ENCODE measurements at places on chromosomes 3 and 15.

GRCh38 chr3:151331696-151332095 is 2.3 kb upstream of the P2RY13 start:
- H3K27ac ChIP-seq, result peak overlapping the region; percentile 72
- H3K27me3 ChIP-seq, result no peaks in the 10 kb centered on the region
- DNase-seq, result no peak
- no peaks in the 10 kb centered on the region for H3K4me1 ChIP-seq
- H3K36me3 ChIP-seq, result no peaks in the 10 kb centered on the region

GRCh38 chr3:10574101-10574620 is 68.8 kb upstream of the ATP2B2 start:
- no peak for DNase-seq
- H3K4me1 ChIP-seq, result no peaks in the 10 kb centered on the region
- H3K27ac ChIP-seq, result no peak overlapping the region
- H3K27me3 ChIP-seq, result no peaks in the 10 kb centered on the region
- no peaks in the 10 kb centered on the region for H3K36me3 ChIP-seq

DNA sequence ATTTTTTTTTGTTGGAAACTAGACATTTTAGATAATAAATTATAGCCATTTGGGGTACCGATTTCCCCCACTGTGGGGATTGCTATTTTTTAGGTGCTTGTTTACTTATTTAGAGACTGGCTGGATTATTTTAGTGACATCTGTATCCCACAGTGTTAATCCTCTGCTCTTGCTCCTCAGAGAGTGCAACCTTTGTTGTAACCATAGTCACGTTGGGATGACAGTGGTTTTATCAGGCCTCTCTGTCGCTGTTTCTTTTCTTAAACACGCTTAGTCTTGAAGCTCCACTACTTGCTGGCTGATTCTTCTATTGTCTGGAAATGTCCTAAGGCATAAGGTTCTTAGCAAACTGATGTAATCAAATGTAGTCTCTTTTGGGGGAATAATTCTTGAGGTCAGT is 451.6 kb upstream of the SEMA6D start:
- no peaks in the 10 kb centered on the region for H3K4me1 ChIP-seq
- H3K27me3 ChIP-seq, result no peaks in the 10 kb centered on the region
- no peak overlapping the region for H3K27ac ChIP-seq
- no peak overlapping the region for H3K4me3 ChIP-seq
- H3K36me3 ChIP-seq, result no peaks in the 10 kb centered on the region

DNA sequence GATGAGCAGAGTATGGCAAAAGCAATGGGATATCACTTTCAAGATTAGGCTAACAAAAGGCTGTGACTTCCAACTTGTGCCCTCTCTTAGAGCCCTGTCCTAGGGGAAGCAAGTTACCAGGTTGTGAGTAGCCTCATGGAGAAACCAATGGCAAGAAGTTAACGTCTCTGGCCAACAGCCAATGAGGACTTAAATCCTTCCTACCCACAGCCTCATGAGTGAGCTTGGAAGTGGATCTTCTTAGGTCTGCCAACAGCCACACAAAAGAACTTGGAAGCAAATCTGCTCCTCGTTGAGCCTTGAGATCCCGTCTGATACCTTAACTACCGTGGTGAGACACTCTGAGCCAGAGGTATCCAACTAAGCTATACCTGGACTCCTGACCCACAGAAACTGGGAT is 5.7 kb downstream of the NME9 start:
- no peak overlapping the region for H3K4me3 ChIP-seq

- H3K27me3 ChIP-seq, result no peaks in the 10 kb centered on the region
- H3K4me1 ChIP-seq, result peaks cover 8% of the 10 kb centered on the region
- no peaks in the 10 kb centered on the region for H3K36me3 ChIP-seq
- DNase-seq, result peak; percentile 43
- no peak overlapping the region for H3K27ac ChIP-seq
- H3K4me3 ChIP-seq, result no peak overlapping the region
Observed at GRCh38 chr3:150227839-150228238, 180.3 kb upstream of the TSC22D2 start.

GRCh38 chr3:58073301-58074108 is 65.3 kb downstream of the FLNB start:
- H3K4me1 ChIP-seq, result peaks cover 26% of the 10 kb centered on the region
- H3K27ac ChIP-seq, result no peak overlapping the region
- no peaks in the 10 kb centered on the region for H3K27me3 ChIP-seq
- H3K36me3 ChIP-seq, result peaks cover 20% of the 10 kb centered on the region

GRCh38 chr3:65402597-65402996 is 636.1 kb downstream of the MAGI1 start:
- H3K27ac ChIP-seq, result no peak overlapping the region
- no peaks in the 10 kb centered on the region for H3K27me3 ChIP-seq
- H3K4me1 ChIP-seq, result no peaks in the 10 kb centered on the region
- H3K36me3 ChIP-seq, result no peaks in the 10 kb centered on the region
- H3K4me3 ChIP-seq, result no peak overlapping the region

- no peaks in the 10 kb centered on the region for H3K27me3 ChIP-seq
- H3K4me3 ChIP-seq, result no peak overlapping the region
- DNase-seq, result peak; percentile 67
- peaks cover 94% of the 10 kb centered on the region for H3K4me1 ChIP-seq
Observed at GRCh38 chr15:91866971-91867372, 13.5 kb downstream of the SLCO3A1 start.

DNA sequence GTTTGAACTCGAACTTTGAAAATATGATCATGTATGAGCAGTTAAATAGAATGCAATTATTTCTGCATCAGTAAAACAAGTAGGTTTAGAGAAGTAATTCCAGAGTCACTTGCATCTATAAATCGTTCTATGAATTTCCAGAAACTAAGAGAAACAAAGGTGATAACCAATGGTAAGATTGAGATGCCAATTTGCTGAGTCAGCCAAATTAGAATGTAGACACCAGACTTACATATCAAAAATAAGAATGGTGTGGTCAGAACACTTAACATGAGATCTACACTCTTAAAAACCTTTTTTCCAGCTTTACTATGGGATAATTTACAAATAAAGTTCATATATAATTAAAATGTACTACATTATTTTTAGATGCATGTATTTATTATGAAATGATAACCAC is 1435.9 kb downstream of the OTOL1 start:
- H3K36me3 ChIP-seq, result no peaks in the 10 kb centered on the region
- no peak overlapping the region for H3K4me3 ChIP-seq
- no peak for DNase-seq
- no peaks in the 10 kb centered on the region for H3K27me3 ChIP-seq
- no peak overlapping the region for H3K27ac ChIP-seq

GRCh38 chr3:71307991-71308697 is 275.4 kb downstream of the FOXP1 start:
- H3K4me1 ChIP-seq, result no peaks in the 10 kb centered on the region
- no peak for DNase-seq
- H3K36me3 ChIP-seq, result no peaks in the 10 kb centered on the region
- no peaks in the 10 kb centered on the region for H3K27me3 ChIP-seq

GRCh38 chr15:95202569-95203349 is 971.4 kb downstream of the MCTP2 start:
- no peaks in the 10 kb centered on the region for H3K4me1 ChIP-seq
- H3K4me3 ChIP-seq, result no peak overlapping the region
- no peaks in the 10 kb centered on the region for H3K36me3 ChIP-seq
- H3K27ac ChIP-seq, result no peak overlapping the region
- no peaks in the 10 kb centered on the region for H3K27me3 ChIP-seq

GRCh38 chr15:48466820-48467219 is 135.6 kb downstream of the DUT start:
- H3K36me3 ChIP-seq, result peaks cover 99% of the 10 kb centered on the region
- no peak overlapping the region for H3K27ac ChIP-seq
- H3K4me1 ChIP-seq, result peaks cover 14% of the 10 kb centered on the region
- H3K27me3 ChIP-seq, result no peaks in the 10 kb centered on the region

DNA sequence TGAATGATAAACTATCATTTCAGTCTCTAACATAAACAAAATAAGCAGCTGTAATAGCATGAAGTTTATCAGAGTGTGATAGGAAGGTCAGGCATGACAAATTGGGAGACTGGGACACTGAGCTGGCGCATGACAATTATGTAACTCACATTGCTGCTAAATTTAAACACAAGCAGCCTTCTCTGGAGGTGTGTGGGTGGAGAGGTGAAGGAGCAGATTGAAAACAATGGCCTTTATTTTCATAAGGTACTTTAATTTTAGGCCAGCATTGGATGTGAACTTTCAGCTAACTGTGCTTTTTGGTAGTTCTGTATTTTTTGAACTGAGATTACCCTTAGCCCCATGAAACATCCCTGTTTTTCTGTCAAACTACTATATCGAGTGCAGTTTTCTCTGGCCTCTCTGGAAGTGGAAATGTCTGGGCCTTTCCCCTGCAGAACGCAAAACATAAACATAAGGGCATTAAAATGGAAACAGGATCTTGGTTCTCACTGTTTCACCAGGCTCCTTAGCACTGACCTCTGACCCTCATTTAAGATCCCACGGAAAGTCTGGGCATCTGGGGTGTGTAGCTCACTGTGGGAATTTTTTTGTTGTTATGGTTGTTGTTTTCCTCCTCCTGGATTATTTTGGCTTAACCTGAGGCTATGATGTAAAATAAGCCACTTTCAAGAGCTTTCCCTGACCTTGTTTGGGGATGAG is 160.1 kb upstream of the DPH6 start:
- no peaks in the 10 kb centered on the region for H3K36me3 ChIP-seq
- H3K27ac ChIP-seq, result peak overlapping the region; percentile 93
- H3K27me3 ChIP-seq, result no peaks in the 10 kb centered on the region
- peak; percentile 50 for DNase-seq
- H3K4me1 ChIP-seq, result peaks cover 14% of the 10 kb centered on the region

GRCh38 chr3:18679238-18679637 is 254.1 kb upstream of the SATB1 start:
- no peak overlapping the region for H3K4me3 ChIP-seq
- no peaks in the 10 kb centered on the region for H3K27me3 ChIP-seq
- no peaks in the 10 kb centered on the region for H3K36me3 ChIP-seq

- H3K27me3 ChIP-seq, result no peaks in the 10 kb centered on the region
- H3K36me3 ChIP-seq, result no peaks in the 10 kb centered on the region
- H3K4me3 ChIP-seq, result no peak overlapping the region
- H3K27ac ChIP-seq, result no peak overlapping the region
- DNase-seq, result no peak
- H3K4me1 ChIP-seq, result peaks cover 6% of the 10 kb centered on the region
Observed at GRCh38 chr3:42960282-42960681, 18.8 kb upstream of the GASK1A start.

DNA sequence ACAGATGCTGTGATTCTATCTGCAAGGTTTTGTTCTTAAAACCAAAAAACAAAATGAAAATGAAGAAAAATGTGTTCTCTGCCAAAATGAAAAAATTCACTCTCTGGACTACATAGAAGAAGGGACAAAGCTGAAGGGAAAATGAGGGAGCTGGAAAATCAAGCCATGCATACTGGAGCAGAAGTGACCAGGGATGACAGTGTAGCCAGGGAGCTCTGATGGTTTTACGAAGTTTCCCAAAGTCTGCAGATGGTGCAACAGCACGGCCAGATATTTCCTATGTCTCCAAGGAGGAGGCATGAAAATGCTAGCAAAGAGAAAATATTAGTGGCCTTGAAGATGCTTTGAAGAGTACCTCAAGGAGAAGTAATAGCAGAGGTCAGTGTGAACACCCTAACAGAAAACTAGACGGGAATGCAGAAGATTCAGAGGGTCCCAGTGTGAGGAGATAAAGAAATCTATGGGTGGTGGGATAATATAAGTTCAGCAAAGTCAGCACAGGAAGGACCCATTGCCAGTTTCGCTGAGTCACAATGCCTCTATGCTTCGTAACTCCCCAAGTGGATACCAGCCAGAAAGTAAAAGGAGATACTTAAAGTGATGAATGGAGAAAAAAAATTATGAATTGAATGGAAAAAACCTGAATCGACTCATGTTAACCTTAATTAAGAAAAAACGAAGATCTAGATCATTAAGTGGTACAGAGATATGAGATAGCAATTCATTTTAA is 39.0 kb upstream of the POMGNT2 start:
- H3K4me1 ChIP-seq, result no peaks in the 10 kb centered on the region
- H3K4me3 ChIP-seq, result no peak overlapping the region
- no peak for DNase-seq
- H3K27me3 ChIP-seq, result no peaks in the 10 kb centered on the region

DNA sequence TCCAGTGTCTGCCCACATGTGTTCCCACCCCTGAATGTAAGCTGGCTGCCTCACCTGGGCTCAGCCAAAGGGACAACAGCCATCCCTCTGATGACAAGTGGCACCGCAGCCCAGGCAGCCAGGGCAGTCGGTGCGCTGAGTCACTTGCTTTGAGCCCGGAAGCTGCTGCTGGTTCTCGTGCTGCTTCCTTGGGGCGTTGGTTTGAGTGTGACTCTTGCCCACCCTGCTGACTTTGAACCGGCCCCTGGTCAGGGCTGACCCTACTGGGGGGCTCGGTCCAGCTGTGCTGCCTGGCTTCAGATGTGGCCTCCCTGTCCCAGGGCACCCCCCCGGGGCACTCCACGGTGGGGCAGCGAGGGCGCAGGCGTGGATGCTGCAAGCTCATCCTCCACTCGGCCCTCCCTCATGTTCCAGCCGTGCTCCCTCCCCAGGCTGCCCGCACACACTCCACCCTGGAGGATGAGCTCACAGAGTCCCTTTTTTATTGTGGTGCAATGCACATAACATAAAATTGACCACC is 62.1 kb downstream of the EFCAB12 start:
- no peaks in the 10 kb centered on the region for H3K27me3 ChIP-seq
- DNase-seq, result no peak
- peaks cover 10% of the 10 kb centered on the region for H3K4me1 ChIP-seq
- H3K36me3 ChIP-seq, result no peaks in the 10 kb centered on the region
- no peak overlapping the region for H3K27ac ChIP-seq
- no peak overlapping the region for H3K4me3 ChIP-seq

DNA sequence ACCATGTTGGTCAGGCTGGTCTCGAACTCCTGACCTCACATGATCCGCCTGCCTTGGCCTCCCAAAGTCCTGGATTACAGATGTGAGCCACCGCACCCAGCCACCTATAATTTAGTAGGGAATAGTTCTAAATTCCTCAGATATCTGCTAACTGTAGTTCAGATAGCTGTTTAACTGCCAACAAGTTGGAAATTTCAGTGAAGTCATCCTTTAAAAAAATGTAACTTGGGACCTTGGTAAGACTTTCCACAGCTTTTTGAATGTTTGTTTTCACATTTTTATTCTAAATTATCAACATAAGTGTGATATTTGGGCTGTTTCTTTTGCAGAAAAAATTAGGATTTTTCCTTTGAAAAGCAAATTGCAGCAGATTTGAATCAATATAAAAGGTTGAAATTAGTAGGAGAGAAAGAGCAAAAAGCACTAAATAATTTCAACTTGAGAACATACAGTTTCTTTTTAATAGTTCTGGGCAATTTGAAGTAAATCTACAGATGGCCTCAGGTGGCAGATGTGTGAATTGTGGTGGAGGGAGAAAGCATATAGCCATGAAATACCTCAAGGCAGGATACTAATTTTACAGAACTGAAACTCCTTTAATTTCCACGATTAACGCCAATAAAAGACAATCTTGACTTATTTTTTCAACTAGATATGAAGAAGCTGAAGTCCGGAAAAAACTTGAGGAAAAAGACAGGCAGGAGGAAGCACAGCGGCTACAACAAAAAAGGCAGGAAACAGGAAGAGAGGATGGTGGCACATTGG is 34.3 kb downstream of the USP8 start:
- no peak overlapping the region for H3K27ac ChIP-seq
- peaks cover 13% of the 10 kb centered on the region for H3K36me3 ChIP-seq
- no peak for DNase-seq
- H3K4me1 ChIP-seq, result no peaks in the 10 kb centered on the region
- no peak overlapping the region for H3K4me3 ChIP-seq
- H3K27me3 ChIP-seq, result no peaks in the 10 kb centered on the region

- no peaks in the 10 kb centered on the region for H3K27me3 ChIP-seq
- peak overlapping the region; percentile 64 for H3K27ac ChIP-seq
- H3K4me3 ChIP-seq, result no peak overlapping the region
- peaks cover 67% of the 10 kb centered on the region for H3K4me1 ChIP-seq
- H3K36me3 ChIP-seq, result no peaks in the 10 kb centered on the region
Observed at GRCh38 chr3:14371573-14372474, 30.6 kb upstream of the SLC6A6 start.
